ENCODE measurements at places on chromosomes 1 and 21.

DNA sequence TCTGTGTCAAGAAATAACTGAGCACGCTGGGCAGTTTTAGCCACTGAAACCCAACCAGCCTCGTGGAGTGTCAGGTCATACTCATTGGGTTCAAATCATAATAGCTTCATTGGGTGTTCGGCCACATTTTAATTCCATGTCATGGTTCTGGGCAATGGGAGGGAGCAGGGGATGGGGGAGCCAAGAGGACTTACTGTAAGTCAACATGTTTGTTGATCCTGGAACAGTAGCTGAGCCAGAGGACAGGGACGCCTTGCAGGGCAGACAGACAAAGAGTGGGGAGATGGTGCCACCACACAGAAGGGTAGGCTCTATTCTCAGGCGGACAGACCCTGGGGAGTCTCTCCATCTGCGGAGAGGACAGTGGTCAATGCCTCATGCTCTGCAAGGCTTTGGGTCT, 161.1 kb downstream of the ZBTB18 start:
- no peak for DNase-seq

DNA sequence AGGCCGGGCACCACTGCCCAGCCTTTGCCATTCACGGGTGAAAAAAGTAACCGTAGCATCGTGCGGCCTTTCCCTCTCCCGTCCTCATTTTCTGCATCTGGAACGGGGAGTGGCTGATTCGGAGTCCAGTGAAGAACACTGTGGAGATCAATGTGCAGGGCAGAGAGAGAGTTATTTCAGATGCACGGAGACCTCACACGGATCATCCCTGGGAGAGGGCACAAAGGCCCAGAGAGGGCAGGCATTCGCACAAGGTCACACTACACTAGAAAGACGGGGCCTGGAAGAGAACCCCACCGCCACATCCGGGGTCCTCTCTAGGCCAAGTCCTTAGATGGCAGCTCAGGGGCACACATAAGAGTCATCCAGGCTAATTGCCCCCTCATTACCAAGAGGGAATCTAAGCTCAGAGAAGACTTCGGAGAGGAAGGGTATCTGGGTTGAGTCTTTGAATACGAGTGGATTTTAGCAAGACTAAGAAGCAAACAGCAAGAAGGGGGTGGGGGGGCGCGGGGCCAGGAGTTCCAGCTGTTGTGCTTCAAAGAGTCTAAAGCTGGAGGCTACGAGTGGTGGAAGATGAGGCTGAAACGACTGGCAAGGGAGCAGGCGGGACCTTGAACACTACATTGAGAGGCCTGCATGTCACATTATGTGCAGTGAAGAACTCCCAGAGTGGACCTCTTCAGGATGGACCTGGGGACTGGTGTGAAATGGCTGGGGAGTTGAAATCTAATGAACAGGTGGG, 857 bp downstream of the GPX7 start:
- DNase-seq: no peak

DNA sequence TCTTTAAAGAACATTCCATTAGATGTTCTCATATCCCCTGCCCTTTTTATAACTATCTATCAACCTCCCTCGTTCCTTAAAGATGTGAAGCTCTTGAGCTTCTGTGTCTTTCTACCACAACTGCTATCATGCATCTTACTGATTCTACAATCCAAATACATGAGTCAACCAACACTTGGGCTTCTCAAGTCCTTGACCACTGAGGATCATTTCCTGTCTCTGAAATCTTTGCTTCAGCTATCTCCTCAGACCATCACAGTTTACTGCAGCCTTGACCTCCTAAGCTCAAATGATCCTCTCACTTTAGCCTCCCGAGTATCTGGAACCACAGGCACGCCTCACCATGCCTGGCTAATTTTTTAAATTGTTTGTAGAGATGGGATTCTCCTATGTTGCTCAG, 75.2 kb downstream of the FMO4 start:
- no peak for DNase-seq

- DNase-seq: no peak
Observed at GRCh38 chr1:186497651-186498050, 36.7 kb upstream of the PDC start.

DNA sequence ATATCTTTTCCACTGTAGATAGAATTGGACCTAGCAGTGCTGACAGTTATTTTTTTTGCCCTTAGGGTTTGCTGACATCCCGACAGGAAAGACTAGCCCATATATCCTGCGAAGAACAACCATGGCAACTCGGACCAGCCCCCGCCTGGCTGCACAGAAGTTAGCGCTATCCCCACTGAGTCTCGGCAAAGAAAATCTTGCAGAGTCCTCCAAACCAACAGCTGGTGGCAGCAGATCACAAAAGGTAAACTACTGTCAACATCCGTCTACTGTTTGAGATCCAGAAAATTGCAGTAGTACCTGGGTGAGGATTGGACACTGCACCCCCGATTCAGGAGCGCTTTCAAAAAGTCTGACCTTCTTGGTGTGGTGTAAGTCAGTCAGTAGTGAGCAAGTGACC, 55.8 kb downstream of the CENPF start:
- no peak for DNase-seq

DNA sequence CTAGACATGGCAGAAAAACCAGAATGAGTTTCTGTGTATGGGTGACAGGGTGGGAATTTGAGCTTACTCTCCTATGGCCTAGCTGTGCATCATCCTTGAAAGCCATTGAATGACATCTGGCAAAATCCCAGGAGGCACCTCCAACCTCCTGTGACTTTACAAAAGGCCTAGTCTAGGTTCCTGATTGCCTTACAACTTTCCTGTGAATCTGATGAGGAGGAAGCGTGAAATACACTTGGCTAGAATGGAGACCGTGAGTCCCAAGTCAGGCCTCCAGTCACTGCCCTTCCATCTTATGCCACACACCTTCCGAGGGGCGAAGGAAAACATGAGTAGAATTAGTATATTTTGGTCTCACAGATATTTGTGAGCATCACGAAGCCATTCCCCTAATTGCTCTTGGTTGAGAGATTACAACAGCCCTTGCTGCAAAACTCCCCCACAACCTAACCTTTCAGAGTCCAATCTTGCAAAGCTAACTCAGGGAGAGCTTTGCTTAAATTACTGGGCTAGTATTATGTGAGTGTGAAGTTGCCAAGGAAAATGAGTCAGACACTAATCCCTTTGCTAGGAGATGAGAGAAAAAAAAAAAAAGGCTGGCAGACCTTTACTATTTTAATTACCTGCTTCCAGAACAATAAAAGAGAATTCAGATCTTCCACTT, 36.3 kb upstream of the PAXBP1 start:
- no peak for DNase-seq

DNA sequence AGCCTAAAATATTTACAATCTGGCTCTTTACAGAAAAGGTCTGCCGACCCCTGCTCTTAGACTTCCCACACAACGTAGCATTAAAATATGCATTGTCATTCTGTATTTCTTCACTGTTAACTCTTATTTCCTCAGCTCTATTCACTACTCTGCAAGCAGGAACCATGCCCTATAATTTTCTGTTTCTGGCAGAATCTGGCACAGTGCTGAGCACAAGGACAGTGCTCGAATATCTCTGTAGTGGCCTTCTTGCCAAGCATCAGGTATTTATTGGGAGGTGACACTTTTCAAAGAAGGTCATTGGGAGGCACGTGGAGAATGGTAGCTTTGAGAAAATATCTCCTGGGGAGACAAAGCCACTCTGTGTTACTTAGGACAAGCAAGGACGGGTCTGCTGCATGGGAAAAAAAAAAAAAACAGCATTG, 77.9 kb downstream of the PSMG1 start:
- no peak for DNase-seq

GRCh38 chr1:159171688-159172501, 480 bp downstream of the CADM3 start:
- no peak for DNase-seq

DNA sequence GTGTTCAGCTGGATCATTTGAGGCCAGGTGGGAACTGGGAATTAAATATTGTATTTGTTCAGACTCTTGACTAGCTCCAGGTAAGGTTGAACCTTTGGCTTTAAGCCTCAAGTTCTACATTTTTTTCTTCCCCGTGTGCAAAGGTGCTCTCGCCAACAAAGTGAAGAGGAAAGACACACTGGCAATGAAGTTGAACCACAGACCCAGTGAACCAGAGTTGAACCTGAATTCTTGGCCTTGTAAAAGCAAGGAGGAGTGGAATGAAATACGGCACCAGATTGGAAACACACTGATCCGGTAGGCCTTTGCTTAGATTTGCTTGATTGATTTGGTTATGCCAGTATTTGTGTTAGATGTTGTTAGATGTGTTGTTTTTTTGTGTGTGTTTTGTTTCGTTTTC, 25.5 kb upstream of the RCC1 start:
- no peak for DNase-seq

All from stimulated activated CD4-positive, alpha-beta T cell treated with anti-CD3 and anti-CD28 coated beads, Interleukin-4, amount 100 ng/mL, for 48 hours (primary cell).